ENCODE measurements at places on chromosomes 5 and 9.

GRCh38 chr5:173592050-173592669, 24.3 kb downstream of the BOD1 start:
- DNase-seq: no peak

GRCh38 chr9:107275530-107275929, 7.5 kb upstream of the RAD23B start:
- DNase-seq: no peak

DNA sequence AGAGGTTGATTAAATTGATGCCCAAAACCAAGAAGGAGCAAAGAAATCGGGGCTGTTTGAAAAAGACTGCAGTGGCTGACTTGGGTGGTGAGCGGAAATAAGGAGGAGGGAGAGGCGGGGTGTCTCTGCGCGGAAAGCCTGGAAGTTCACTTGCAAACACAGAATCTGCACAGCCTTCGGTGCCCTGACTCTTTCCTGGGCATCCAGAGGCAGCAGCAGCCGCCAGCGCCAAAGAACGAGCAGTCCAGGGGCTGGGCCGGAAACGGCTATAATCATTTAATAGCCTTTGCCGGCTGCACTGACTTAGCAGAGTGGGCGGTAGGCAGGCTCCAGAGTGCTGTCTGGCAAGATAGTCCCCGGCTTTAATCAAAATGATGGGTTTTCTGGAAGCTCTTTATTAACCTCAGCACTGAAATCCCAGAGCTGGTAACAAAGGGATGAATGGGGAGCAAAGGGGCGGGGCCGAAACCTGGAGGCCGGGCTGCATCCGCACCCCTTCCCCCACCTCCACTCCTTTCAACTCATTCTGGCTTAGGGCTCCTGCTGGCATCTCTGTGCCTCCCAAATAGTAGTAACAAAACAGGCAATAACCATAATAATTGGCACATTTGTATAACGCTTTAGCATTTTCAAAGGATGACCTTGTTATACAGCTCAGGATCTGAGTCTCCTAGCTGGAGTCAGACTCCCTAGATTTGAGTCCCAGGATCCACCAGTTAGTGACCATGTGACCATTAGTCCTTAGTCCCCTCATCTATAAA, 35.7 kb downstream of the PCDHAC2 start:
- DNase-seq: no peak

DNA sequence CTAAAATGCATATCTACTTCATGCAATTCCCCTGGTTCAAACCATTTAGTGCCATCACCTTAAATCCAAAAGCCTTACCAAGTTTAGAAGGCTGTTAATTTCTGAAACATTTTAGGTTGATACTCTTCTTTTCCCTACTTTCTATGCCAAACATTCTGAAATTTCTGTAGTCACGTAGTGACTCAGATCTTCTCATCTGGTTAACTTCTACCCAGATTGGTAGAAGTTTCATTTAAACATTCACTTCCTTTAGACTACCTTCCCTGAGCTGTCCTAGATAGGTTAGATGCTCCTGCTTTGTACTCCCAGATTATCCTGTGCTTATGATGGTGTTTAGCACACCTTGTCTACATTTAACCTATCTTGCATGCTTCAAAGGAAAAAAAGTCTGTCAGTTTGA, 9.9 kb downstream of the RAD50 start:
- no peak for DNase-seq

- DNase-seq: no peak
Observed at GRCh38 chr5:60533789-60534188, 166.2 kb downstream of the DEPDC1B start.

- no peak for DNase-seq
Observed at GRCh38 chr9:119802133-119802532, 432.9 kb upstream of the BRINP1 start.
